HEK293T (cell line): ENCODE measurements at places on chromosomes 4 and X.

- DNase-seq: no peak
These were observed 60.8 kb downstream of the USP9X start for GRCh38 chrX:41145920-41146608.

DNA sequence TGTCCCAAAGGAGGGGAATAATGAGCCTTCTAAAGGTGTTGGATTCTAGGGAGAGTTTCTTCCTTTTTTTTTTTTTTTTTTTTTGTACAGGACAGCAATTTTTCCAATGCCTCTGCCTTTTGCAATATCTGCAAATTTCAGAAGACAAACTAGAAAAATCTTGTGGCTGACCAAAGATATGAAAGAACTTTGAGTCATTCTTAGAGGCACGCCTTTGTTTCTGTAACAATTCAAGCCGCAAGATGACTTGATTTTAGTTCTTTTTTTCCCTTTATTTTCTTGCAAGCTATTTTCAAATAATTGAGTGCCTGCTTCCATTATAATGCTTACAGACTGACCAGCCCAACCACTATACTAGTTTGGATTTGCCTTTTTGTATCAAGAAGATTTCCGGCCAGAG lies 47.6 kb upstream of the UXT start:
- DNase-seq: no peak

GRCh38 chrX:123871309-123871708 lies 11.5 kb downstream of the XIAP start:
- DNase-seq: no peak

DNA sequence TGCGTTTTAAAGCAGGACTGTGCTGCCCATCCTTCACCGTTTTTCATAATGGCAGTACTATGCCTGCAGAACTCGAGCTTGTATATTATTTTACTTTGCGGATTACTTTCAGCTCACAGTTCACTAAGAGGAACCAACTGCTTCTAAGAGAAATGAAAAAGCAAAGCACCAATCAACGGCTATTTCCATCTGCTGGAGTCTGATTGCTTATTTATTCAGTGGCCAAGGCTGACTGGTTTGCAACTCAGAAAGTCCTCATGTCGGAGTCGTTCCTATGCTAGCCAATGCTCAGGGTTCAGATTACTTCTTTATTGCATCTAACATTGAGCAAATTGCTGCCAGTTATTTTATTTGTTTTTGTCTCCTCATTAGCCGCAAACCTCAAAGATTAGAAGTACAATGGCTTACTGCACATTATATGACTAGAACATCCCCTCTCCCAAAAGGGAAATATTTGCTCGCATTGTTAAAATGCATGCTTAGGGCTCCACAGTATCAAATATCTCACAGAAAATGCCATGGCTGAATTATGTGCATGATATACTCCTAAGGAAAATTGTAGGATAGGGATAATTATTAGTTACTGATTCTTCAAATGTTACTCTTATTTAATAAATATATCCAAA lies 1628.2 kb upstream of the ADGRL3 start:
- DNase-seq: peak; percentile 10

DNA sequence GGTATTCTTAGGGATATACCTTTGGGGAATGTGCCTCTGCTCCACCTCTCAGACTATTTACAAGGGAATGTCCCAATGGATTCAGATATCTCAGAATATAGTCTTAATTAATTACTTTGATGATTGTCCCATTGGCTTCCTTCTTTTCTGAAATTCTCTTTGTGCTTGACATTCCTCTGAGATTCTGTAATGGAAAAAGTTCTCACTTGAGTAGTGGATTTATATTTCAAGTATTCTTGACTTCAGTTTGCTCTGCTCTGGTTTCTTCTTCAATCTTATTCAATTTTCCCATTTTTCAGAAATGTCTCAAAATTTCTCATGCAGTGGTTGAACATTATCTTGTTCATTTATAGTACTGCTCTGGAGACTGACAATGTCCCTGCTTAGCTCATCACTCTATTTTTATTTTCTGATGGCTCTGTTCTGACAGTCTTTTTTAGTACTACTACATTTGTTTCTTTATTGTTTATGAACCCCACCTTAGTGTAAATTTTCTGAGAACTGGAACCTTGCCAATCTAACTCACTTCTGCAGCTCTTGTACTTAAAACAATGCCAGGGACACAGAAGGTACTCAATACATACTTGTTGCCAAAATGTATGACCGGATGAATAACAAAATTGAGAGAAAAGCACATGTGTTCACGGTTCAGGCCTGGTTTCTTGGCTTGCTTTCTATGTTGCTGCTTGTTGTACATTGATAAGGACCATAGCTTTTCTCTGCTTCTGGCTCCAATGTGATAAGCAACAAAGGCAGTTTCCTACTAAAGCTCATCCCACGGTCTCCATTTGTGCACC lies 471.7 kb downstream of the GASK1B start:
- no peak for DNase-seq

GRCh38 chr4:175282407-175282806 lies 364.2 kb downstream of the ADAM29 start:
- no peak for DNase-seq

DNA sequence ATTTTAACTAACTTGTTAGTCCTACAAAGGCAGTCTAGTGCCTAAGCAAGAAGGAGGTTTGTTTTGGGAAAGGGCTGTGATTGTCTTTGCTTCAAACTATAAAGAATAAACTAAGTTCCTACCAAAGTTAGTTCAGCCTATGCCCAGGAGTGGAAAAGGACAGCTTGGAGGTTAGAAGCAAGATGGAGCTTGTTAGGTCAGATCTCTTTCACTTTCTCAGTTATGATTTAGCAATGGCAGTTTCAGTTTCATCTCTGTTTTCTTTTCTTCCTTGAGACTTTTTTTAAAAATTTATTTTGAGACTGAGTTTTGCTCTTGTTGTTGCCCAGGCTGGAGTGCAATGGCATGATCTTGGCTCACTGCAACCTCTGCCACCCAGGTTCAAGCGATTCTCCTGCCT lies 82.9 kb upstream of the NLGN4X start:
- no peak for DNase-seq
